ENCODE measurements at places on chromosomes 7 and 10.

DNA sequence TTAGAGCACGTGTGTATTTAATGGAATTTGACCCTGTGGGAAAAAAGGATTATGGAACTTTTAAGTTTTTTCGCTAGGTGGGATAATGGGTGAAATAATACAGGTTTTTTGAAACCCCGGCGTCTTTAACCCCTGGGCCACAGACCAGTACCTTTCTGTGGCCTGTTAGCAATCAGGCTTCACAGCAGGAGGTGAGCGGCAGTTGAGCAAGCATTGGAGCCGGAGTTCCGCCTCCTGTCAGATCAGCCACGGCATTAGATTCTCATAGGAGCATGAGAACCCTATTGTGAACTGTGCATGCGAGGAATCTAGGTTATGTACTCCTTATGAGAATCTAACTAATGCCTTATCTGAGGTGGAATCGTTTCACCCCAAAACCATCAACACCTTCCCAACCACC is 28.6 kb downstream of the WAC start:
- peaks cover 66% of the 10 kb centered on the region for H3K4me1 ChIP-seq
- H3K27ac ChIP-seq = no peak overlapping the region
- H3K36me3 ChIP-seq = no peaks in the 10 kb centered on the region
- no peak overlapping the region for H3K4me3 ChIP-seq

- no peaks in the 10 kb centered on the region for H3K4me1 ChIP-seq
- H3K36me3 ChIP-seq = no peaks in the 10 kb centered on the region
- H3K27me3 ChIP-seq = no peaks in the 10 kb centered on the region
- no peak overlapping the region for H3K4me3 ChIP-seq
Observed at GRCh38 chr10:115171392-115171960, 78.3 kb downstream of the ATRNL1 start.

DNA sequence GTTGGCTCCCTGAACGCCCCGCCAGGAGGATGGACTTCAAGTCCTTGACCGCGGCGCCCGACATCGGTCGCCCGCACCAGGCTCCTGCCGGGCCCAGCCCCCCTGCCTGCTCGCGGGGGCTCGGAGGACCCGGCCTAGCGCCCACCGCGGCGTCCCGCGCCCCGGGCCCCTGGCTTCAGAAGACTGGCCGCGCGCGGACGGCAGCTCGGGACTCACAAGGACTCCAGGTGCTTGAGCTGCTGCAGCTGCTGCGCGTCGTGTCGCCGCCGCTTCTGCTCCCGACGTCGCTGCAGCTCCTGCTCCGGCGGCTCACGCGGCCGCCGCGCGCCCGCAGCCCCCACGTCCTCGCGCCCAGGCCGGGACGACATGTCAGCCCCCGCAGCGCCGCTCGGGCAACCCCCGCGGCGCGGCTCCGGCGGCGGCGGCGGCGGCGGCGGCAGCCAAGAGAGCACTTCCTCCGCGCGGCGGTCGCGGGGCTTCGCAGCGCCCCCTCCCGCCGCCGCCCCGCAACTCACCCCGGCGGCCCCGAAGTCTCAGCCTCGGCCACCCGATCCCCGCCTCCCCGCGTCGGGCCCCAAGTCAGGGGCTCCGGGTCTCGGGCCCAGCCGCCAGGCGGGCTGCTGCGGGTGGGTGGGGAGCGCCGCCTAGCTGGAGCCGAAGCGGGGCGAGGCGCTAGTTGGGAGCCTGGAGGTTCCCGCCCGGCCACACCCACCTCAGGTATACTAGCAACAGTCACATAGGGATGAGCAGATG is at the start of gene RP9:
Gene RP9, minus strand, starts transcription at position 400 of the 753 bp plus-strand sequence. Its CDS starts 32 bp downstream, at position 368.
- peak within 1 kb of the TSS; percentile 92 for H3K4me3 ChIP-seq
- no peaks in the 10 kb centered on the region for H3K27me3 ChIP-seq
- DNase-seq = peak; percentile 40
- H3K27ac ChIP-seq = peak within 1 kb of the TSS; percentile 79
- H3K4me1 ChIP-seq = peaks cover 25% of the 10 kb centered on the region
- H3K36me3 ChIP-seq = no peaks in the 10 kb centered on the region

DNA sequence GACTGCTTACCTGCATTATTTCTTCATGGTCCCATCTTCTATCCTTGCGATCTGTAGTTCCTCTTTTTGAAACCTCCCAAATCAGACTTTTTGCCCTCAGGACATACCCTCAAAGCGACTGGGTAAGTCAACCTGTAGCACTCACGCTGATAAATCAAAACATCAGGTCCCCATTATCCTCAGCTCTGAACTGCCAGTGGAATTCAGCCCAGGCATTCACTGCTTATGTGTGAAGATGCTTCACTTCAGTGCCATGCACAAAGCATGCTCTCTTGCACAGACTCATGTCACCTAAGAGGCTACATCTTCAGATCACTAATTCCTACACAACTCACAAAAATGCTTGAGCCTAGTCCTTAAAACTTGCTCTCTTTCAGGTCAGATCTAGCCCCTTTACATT is 283.6 kb upstream of the KLF6 start:
- no peak overlapping the region for H3K27ac ChIP-seq
- no peak for DNase-seq
- H3K36me3 ChIP-seq = no peaks in the 10 kb centered on the region
- no peaks in the 10 kb centered on the region for H3K27me3 ChIP-seq

GRCh38 chr10:123385508-123386080 is 231.4 kb downstream of the BUB3 start:
- no peak overlapping the region for H3K27ac ChIP-seq
- H3K4me3 ChIP-seq = no peak overlapping the region
- H3K36me3 ChIP-seq = no peaks in the 10 kb centered on the region
- DNase-seq = no peak
- H3K27me3 ChIP-seq = no peaks in the 10 kb centered on the region

GRCh38 chr7:28065308-28065707 is 115.3 kb downstream of the JAZF1 start:
- no peak overlapping the region for H3K4me3 ChIP-seq
- no peaks in the 10 kb centered on the region for H3K36me3 ChIP-seq
- H3K27me3 ChIP-seq = no peaks in the 10 kb centered on the region
- DNase-seq = no peak

GRCh38 chr7:2411815-2412586 is 8.6 kb downstream of the CHST12 start:
- H3K4me1 ChIP-seq = peaks cover 23% of the 10 kb centered on the region
- H3K4me3 ChIP-seq = no peak overlapping the region
- H3K36me3 ChIP-seq = no peaks in the 10 kb centered on the region
- DNase-seq = no peak
- peak overlapping the region; percentile 39 for H3K27ac ChIP-seq

DNA sequence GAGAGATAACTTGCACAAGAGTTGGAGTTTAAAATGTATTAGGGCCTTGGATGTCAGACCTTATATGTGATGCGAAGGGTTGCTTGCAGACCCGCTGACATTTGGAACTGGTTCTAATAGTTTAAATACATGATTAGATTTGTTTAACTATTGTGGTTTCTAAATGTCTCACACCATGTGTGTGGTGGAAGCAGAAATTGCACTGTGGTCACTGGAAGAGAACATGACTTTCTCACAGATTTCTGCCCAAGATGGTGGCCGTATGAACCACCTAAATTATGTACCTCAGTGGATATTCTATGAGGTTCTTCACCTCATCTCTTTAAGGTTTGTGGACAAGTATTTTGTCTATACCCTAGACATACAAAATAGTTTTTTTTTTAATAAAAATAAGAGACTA is 8.2 kb upstream of the C1QL3 start:
- H3K27ac ChIP-seq = no peak overlapping the region
- DNase-seq = no peak

DNA sequence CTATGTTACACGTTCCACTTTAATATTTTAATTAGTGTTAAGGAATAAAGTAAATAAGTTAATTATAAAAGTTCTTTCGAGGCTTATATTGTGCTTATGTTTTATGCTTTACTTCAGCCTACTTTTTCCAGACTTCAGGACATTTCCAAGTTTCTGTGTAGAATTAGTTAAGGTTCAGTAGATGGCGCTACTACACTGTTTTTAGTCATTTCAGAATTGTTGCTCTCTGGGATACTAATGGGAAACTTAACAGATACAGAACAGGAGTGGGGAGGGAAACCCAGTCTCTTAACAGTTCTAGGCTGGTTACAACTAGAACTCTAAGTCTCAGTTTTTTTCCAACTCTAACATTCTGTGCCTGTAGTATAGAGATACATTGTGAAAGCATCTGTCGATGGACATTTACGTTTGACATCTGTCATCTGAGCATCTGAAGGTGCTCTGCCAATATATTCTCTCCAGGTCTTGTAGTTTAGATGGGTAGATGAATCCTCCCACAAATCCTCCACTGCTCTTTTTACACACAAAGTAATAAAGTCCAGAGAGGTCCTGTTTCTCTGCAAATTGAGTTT is 56.8 kb upstream of the FAM171A1 start:
- H3K27me3 ChIP-seq = no peaks in the 10 kb centered on the region
- H3K4me3 ChIP-seq = no peak overlapping the region
- no peak overlapping the region for H3K27ac ChIP-seq
- no peak for DNase-seq
- H3K4me1 ChIP-seq = no peaks in the 10 kb centered on the region

GRCh38 chr7:16839646-16840045 is 34.8 kb upstream of the AGR2 start:
- H3K4me1 ChIP-seq = no peaks in the 10 kb centered on the region
- H3K36me3 ChIP-seq = no peaks in the 10 kb centered on the region
- H3K27ac ChIP-seq = no peak overlapping the region

GRCh38 chr7:66105263-66105748 is 9.3 kb upstream of the CRCP start:
- no peak for DNase-seq
- no peaks in the 10 kb centered on the region for H3K4me1 ChIP-seq
- H3K27me3 ChIP-seq = no peaks in the 10 kb centered on the region
- H3K4me3 ChIP-seq = no peak overlapping the region
- H3K27ac ChIP-seq = no peak overlapping the region

- no peak overlapping the region for H3K4me3 ChIP-seq
- no peak overlapping the region for H3K27ac ChIP-seq
- no peaks in the 10 kb centered on the region for H3K27me3 ChIP-seq
- no peaks in the 10 kb centered on the region for H3K36me3 ChIP-seq
Observed at GRCh38 chr7:60706-61105, 131.7 kb upstream of the FAM20C start.

- H3K27ac ChIP-seq = no peak overlapping the region
- DNase-seq = no peak
- H3K36me3 ChIP-seq = no peaks in the 10 kb centered on the region
- H3K4me3 ChIP-seq = no peak overlapping the region
- H3K27me3 ChIP-seq = no peaks in the 10 kb centered on the region
Observed at GRCh38 chr10:116769791-116770190, 27.4 kb upstream of the HSPA12A start.

- peaks cover 4% of the 10 kb centered on the region for H3K4me1 ChIP-seq
- no peaks in the 10 kb centered on the region for H3K27me3 ChIP-seq
- DNase-seq = no peak
- no peaks in the 10 kb centered on the region for H3K36me3 ChIP-seq
- H3K27ac ChIP-seq = no peak overlapping the region
- H3K4me3 ChIP-seq = no peak overlapping the region
Observed at GRCh38 chr7:133431134-133431724, 178.4 kb downstream of the EXOC4 start.

DNA sequence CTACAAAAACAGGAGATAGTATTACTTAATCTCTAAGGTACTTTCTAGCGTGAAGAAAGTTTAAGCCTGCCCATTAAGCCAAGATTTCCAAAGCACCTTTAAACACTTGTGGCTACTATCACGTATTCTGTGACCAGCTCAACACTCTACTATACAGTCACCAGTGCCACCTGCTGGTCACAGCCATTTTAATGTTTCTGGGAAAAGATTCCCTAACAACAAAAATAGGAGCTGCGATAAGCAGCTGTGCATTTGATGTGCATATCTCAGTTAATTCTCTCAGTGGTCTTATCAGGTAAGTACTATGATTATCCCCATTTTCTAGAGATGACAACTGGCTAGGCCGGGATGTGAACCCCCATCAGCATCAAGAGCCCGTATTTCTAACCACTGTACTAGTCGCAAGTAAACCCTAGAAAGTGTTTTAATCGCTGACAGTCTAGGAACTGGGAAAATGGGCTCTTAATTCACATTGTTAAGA is 860 bp downstream of the SEC31B start:
- no peaks in the 10 kb centered on the region for H3K36me3 ChIP-seq
- peak; percentile 71 for DNase-seq
- peaks cover 31% of the 10 kb centered on the region for H3K4me1 ChIP-seq
- peak overlapping the region; percentile 82 for H3K27ac ChIP-seq
- H3K4me3 ChIP-seq = peak overlapping the region; percentile 66

DNA sequence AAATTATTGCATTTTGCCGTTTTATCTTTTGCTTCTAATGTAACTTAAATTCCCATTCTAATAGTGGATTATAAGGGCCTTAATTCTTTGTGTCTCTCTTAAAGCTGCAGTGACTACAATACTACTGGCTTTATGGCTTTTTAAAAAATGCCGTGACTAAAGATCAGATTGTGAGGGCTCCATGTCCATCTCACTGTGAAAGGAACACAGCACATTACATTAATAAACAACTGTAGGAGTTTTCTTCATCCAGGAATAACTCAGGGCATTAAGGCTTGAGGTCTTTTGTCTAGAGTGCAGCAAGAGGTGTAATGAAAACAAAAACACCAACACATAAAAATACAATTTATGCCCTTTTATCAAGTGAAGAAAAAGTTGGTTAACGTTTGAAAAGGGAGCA is 205.3 kb downstream of the SKAP2 start:
- no peaks in the 10 kb centered on the region for H3K27me3 ChIP-seq
- H3K4me1 ChIP-seq = no peaks in the 10 kb centered on the region
- no peak overlapping the region for H3K4me3 ChIP-seq
- no peak overlapping the region for H3K27ac ChIP-seq
- no peaks in the 10 kb centered on the region for H3K36me3 ChIP-seq
- no peak for DNase-seq

DNA sequence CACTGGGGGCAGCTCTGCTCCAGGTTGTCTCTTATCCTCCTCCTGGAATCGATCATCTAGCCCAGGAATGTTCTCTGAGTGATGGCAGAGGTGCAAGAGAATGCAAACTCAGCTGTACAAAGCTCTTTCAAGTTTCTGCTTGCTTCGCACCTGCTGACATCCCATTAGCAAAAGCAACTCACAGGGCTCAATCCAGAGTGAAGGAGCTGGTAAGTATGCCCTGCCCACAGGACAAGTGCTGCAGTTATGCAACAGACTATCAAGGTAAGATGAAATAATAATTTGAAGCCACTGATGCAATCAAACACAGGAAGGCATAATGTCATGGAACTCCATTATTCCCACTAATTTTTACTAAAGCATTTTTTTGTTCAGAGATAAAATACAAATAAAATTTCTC is 122.2 kb downstream of the GRM3 start:
- H3K36me3 ChIP-seq = no peaks in the 10 kb centered on the region
- no peak overlapping the region for H3K4me3 ChIP-seq
- no peak overlapping the region for H3K27ac ChIP-seq

GRCh38 chr10:96832721-96833219 is 672 bp downstream of the LCOR start:
- DNase-seq = peak; percentile 82
- no peaks in the 10 kb centered on the region for H3K36me3 ChIP-seq
- peak overlapping the region; percentile 90 for H3K4me3 ChIP-seq
- peak overlapping the region; percentile 98 for H3K27ac ChIP-seq

DNA sequence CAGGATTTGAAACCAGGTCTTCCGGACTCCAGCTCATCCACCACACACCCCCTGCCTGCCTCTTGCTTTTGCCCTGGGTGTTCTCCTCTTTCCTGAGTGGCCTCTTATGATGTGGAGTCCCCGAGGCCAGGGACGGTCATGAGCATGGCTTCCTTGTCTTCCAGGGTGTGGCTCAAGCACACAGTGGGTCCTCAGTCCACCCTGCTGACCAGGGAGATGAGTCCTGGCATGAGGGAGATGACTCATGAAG is 32.8 kb downstream of the DNAJB12 start:
- H3K27ac ChIP-seq = no peak overlapping the region
- no peaks in the 10 kb centered on the region for H3K27me3 ChIP-seq
- H3K4me3 ChIP-seq = no peak overlapping the region
- peaks cover 52% of the 10 kb centered on the region for H3K4me1 ChIP-seq
- peak; percentile 17 for DNase-seq

GRCh38 chr10:67818323-67818722 is 19.7 kb downstream of the DNAJC12 start:
- no peak for DNase-seq
- H3K4me1 ChIP-seq = no peaks in the 10 kb centered on the region
- H3K36me3 ChIP-seq = no peaks in the 10 kb centered on the region
- no peak overlapping the region for H3K4me3 ChIP-seq

Measured in gastrocnemius medialis (tissue), 4 donors.